GM12891 (cell line): ENCODE measurements at places on chromosomes 12 and 14.

DNA sequence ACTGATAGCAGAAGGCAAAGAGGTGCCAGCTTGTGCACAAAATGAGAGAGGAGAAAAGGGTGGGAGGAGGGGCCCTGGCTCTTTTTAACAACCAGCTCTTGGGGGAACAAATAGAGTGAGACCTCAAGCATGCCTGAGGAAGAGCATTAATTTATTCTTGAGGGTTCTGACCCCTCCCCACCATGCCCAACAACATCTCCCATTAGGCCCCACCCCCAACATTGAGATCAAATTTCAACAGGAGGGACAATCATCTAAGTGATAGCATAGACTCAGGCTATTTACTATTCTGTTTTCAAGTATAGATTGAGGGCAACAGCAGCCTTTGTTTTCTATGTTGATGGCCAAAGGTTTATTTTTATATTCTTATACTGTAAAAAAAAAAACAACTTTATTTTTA, 59.7 kb downstream of the FUT8 start:
- DNase-seq, result no peak

GRCh38 chr14:63478437-63478852, 64.7 kb downstream of the PPP2R5E start:
- no peak for DNase-seq

GRCh38 chr12:25840678-25841465, 117.6 kb upstream of the RASSF8 start:
- no peak for DNase-seq

DNA sequence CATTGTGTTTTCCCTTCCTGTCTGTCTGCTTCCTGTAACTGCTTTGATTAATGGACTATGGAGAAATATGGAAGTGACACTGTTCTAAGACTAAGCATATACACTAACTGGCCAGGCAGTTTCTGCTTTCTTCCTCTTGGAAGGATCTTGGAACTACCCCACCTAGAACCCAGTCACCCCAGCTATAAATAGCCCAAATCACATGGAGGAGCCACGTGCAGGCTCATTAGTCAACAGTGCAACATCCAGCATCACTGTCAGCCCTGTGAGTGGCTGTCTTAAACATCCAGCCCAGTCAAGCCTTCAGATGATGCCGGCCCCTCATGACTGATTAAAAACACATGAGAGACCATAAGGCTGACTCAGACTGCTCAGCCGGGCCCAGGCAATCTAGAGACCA, 39.2 kb downstream of the BCAT1 start:
- no peak for DNase-seq

DNA sequence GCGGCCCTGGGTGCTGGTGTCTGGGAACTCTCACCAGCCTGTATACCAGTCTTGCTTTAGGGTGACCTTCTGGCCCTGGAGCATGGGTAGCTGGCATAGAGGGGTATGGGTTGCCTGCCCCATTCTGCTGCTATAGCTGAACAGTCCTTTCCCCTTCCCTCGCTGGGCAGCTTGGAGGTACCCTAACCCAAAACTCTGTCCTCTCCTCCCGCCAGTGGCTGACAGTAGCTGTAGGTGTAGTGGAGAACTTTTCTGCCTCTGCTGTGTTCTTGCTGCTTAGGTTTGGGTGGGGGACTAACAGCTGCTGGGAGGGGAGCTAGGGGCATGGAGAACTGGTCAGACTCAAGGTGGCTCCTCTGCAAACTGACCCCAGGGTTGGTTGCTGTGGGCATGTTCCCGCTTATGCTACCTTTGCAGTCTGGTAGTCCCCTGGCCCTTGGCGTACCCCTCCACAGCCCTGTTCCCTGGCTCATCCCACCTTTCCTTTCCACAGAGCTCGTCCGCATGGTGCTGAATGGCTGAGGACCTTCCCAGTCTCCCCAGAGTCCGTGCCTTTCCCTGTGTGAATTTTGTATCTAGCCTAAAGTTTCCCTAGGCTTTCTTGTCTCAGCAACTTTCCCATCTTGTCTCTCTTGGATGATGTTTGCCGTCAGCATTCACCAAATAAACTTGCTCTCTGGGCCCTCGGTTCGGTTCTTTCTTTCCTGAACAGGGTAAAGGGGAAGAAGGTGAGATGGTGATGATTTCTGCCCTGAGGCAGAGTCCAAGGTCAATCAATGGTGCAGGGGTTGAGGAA, 2.9 kb downstream of the MYL6 start:
- no peak for DNase-seq

- no peak for DNase-seq
These were observed 5.1 kb upstream of the MED13L start for GRCh38 chr12:116282371-116283286.

GRCh38 chr12:1907652-1908611, 10.5 kb downstream of the CACNA2D4 start:
- DNase-seq, result no peak

- DNase-seq, result no peak
These were observed 84.7 kb downstream of the HECTD1 start for GRCh38 chr14:31122921-31123320.

- no peak for DNase-seq
These were observed 11.5 kb upstream of the PLEK2 start for GRCh38 chr14:67423424-67423823.

DNA sequence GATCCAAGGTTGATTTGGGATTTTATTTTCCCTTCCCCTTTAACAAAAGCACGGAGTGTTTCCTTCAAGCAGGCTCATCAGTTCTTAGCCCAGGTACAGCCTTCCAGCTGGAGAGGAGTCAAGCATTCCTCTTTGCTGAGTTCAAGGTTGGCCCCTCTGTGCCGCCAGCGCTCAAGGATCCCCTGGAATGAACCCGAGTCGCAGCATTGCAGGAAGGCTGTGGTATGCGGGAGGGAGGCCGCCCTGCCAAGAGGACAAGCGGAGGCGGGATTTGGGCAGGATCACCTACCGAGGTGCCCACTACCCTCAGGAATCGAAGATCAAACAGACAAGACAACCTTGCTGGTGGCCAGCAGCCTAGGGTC, 53.9 kb upstream of the NCOR2 start:
- no peak for DNase-seq

GRCh38 chr14:21072031-21072473, 1.9 kb downstream of the ARHGEF40 start:
- DNase-seq, result no peak

DNA sequence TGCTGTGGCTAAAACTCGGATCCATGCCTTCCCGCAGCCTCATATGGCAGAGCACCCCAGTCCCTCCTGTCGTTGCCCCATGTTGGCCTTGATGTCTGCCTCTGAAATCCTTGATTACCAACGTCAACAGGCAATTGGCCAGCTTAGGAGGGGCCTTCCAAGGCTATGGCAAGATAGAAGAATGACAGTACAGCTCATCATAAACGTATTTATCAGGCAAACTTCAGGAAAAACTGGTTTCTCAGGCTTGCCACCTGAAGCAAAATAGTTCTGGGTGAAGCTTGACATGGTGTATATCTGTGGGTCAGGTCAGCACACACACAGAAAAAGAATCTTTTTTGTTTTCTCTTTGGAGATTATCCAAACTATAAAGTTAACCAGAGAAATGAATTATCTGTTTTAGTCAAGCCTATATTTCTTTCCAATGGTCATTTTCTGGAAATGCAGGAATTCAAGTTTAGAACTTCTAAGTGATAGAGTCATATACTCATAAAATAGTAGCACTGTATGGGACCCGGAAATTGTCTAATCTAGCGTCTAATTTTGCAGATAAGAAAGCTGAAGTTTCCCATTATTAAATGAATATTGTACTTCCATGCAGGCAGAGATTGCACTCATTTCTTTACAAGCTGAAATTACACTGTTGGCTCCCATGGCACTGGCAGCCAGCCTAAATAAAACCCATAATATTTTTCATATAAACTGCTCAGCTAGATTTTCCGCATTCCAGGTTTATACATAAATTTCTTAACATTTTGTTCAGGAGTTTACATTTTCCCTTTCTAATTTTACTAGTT, 24.4 kb upstream of the DUSP16 start:
- DNase-seq, result no peak

GRCh38 chr14:52354242-52354641, 40.1 kb downstream of the PTGER2 start:
- DNase-seq, result no peak

DNA sequence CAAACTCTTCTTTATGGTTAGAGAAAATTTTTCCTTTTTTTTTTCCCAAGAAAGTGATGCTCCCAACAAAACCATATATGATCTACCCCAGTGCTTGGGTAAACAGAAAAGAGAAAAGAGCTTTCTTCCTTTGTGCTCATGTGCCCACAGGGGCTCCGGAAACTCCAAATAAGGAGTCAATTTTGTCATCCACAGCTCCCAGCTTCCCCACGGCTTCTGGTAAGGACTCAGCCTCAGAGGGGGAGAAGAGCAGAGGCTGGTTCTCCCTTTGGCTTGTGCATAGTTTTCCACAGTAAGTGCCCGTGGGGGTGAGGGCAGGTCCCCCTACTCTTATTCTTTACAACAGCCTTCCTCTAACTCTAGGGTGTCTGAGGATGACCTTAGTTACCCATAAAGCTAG, 13.3 kb upstream of the RGS6 start:
- DNase-seq, result no peak

DNA sequence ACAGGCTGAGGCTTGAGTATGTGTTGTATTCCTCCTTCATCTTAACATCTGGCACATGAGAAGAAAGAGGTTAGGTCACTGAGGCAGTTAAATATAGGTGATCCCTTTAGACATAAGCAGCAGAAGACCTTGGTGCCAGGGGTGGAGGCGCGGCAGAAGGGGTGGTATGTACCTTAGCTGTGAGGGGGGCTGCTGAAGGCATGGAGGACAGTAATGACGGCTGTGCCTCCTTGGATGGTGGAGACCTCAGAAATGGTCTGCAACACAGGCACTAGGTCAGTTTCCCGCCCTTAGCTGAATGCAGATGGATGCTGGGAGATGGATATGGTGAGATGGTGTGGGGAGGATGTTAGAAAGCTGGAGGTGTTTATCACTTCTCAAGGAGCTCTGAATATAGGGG, 1.5 kb upstream of the PNMA1 start:
- DNase-seq, result no peak

DNA sequence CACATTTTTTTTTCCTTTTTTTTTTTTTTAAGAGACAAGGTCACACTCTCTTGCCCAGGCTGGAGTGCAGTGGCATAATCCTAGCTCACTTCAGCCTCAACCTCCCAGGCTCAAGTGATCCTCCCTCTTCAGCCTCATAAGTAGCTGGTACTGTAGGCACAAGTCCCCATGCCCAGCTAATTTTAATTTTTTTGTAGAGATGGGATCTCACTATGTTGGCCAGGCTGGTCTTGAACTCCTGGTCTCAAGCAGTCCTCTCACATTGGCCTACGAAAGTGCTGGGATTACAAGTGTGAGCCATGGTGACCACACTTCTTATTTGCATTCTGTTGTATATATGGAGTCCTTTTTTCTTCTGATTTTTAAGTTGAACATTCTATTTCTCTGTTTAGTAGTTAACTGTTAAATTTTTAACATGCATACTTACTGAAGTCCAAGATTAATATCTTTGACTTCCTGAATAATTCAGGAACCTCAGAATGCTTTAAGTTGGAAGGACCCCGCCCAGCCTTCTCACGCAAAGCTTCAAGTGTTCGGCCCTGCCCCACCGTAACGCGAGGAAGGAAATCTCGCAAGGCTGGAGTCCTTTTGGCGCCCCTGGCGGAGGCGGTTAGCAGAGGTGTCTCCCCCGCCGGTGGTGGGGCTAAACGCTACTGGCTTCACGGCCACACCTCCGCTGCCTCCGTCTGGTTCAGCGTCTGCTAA, 21.6 kb downstream of the SPATS2 start:
- DNase-seq, result no peak

DNA sequence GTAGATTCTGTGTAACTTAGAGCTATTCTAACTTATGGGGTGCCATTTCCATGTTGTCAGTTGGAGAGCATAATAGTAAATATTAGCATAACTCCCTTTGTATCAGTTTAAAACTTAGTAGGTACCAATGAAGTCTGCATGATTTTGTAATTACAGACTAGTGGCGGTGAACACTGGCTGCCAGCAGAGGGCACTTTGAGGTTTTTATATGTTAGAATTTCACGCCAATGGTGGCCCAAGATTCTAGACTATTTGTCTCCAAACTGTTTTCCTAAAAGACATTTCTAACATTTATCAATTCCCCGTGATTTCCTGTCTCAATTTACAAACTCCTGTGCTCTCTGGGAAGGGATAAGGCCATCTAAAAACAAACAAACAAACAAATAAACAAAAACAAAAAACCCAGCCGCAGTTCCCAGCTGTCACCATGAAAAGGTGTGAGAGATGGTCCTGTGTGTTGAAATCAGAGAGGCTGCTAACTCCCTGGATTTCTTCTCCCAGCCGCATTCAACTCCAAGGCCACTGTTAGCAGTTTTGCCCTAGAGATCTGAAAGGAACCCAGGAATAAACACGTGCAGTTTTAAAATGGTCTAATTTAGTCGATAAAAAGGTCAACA, 57.6 kb downstream of the BRMS1L start:
- DNase-seq, result no peak

DNA sequence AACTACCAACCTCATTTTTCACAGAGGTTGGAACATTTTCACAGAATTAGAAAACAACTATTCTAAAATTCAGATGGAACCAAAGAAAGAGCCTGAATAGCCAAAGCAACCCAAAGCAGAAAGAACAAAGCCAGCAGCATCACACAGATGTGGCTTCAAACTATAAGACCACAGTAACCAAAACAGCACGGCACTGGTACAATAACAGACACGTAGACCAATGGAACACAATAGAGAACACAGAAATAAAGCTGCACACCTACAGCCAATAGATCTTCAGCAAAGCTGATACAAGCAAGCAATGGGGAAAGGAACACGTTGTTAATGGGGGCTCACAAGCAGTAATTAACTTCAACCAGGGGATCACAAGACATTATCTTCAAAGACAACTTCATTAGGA, 87.8 kb upstream of the FERMT2 start:
- no peak for DNase-seq

- no peak for DNase-seq
These were observed 77.0 kb downstream of the TMEM117 start for GRCh38 chr12:43912859-43913258.

DNA sequence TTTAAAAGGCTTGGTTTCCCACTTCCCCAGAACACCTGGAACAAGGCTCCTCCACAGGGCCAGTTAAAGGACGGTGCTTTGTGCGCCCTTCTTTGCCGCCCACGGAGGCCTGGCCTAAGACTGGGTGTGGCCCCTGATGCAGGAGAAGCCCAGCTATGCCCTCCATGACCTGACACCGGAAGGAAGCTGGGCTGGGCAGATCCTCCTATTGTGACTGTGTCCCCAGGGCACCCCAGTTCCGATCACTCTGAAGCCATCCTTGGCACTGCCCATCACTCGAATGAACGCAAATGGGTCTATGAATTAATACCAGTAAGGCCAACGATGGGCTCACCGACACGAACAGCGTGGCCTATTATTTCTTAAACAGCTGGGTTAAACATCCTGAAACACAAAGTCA, 42.6 kb downstream of the FBXO21 start:
- no peak for DNase-seq
